Midbrain (tissue), 1 donor: ENCODE measurements at places on chromosomes 2 and 18.

DNA sequence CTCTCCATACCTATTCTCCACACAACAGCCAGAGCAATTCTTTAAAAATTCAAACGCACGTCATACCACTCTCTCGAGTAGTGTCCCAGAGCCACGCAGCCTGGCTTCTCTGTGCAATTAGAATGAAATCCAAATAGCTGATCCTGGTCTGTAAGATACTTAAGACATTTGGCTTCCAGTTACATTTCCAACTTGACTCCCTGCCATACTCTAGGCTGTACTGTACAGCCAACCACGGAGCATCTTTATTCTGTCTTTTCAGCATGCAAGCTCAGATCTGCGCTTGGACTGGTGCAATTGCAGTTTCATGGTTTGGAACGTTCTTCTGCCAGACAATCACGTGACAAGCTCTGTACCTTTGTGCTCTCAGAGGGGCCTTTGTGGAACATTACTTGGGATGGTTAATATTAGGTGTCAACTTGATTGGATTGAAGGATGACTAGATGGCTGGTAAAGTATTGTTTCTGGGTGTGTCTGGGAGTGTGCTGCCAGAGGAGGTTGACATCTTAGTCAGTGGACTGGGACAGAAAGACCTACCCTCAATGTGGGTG lies 325.6 kb downstream of the SOX11 start:
- no peak for DNase-seq

GRCh38 chr2:48983551-48983950 lies 170.8 kb downstream of the FSHR start:
- no peak for DNase-seq

- DNase-seq = no peak
Measured at GRCh38 chr18:6269660-6270332, 144.9 kb downstream of the L3MBTL4 start.

DNA sequence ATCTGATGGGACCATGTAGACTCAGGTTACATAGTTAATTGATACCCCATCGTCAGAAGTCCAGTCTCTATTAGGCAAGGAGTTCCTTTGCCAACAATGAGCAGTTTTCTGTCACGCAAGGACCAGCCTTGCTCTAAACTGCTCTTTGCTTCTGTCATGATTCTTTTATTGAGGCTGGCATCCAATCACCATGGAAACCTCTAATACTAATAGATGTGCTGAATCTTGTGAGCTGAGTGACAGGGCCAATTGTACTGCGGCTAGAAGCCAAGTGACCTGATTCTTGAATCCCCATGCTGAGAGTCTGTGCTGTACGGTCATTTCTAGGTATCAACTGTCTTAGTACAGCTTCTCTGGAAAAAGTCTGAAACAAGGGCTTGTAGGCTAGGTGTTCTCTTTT lies 395.6 kb downstream of the RND3 start:
- DNase-seq = no peak

- no peak for DNase-seq
Measured at GRCh38 chr18:79930020-79930642, 21.3 kb downstream of the SLC66A2 start.

- no peak for DNase-seq
Measured at GRCh38 chr18:21298351-21298750, 56.3 kb downstream of the GREB1L start.

GRCh38 chr2:140597836-140598235 lies 1533.0 kb downstream of the LRP1B start:
- no peak for DNase-seq

GRCh38 chr2:66701251-66701650 lies 266.3 kb downstream of the MEIS1 start:
- DNase-seq = no peak

GRCh38 chr2:156116113-156116512 lies 216.4 kb downstream of the NR4A2 start:
- no peak for DNase-seq

DNA sequence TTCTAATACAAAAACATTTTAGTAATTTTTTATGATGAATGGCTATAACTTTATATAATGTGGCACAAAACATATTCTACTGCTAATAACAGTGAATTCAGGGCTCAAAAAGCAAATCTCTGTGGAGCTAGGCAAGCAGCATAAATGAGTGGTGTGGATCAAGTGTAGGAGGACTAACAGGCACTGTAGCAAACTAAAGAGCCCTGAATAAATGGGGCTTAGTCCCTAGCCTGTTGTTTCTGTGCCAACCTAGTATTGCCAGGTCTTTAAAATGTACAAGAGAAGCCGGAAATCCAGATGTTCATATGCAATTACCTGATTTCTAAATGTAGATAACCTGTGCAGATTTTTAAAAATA lies 18.5 kb downstream of the REL start:
- DNase-seq = no peak

DNA sequence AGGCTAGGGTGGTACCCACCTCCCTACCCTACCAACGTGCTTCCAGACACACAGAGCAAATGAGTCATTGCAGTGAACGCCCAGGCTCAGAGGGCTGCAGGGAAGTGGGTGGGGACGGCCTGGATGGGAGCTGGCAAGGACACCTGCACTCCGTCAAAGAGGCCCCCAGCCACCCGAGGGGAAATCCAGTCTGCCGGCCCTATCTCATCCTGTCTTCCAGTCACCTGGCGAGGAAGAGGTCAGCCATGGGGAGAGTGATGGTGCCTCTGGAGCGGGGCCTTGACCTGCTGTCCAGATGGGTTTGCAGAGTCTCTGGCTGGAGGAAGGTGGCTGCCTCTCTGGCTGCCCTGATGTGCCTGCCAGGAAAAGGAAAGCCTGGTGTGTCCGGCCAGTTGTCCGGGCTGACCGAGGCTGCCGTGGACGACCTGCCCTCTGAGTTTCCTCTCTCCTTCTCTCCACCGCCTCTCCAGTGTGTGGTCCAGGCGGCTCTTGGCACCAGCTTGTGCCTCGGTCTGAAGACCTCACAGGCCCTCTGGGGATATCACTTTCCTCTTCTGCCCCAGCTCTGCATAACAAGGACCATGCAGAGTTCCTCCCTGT lies 209.7 kb upstream of the COPS8 start:
- DNase-seq = no peak

DNA sequence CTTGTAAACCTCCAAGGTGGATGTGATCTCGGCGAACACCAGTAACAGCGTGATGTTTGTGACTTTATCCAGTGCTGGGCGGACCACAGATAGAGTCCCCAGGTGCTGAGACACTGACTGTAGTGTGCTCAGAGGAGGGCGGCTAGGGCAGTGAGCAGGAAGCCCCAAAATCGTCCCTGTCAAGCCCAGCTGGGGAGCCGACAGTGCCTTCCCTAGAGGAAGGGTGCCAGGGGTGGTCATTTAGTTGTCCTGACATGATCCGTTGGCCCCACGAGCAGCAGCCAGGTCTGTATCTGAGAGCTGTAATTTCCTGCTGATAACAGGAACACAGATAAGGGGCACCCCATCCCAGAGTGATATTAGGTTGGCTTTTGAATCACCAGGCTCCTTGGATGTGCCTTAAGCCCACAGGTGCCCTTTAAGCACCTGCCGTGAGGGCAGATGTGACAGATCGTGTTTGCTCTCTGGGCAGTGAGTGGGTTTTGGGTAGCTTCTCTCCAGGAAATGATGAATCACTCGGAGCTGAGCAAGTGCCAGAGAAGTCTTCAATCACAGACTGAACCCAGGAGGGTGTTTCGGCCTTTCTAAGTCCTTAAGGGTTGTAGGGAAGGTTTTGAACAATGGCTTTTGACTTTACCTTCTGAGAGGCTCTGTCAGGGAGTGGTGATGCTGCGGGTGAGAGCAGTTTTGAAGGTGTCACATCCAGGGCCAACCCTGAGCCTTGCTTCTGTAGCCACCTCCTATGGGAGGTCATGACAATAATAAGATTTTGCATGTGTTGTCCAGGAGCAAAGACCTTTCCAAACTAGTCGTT lies 7.7 kb downstream of the LPIN1 start:
- DNase-seq = no peak

- DNase-seq = no peak
Measured at GRCh38 chr18:5893956-5894610, 1.2 kb downstream of the TMEM200C start.

- no peak for DNase-seq
Measured at GRCh38 chr18:59605633-59606192, 91.5 kb downstream of the CCBE1 start.

DNA sequence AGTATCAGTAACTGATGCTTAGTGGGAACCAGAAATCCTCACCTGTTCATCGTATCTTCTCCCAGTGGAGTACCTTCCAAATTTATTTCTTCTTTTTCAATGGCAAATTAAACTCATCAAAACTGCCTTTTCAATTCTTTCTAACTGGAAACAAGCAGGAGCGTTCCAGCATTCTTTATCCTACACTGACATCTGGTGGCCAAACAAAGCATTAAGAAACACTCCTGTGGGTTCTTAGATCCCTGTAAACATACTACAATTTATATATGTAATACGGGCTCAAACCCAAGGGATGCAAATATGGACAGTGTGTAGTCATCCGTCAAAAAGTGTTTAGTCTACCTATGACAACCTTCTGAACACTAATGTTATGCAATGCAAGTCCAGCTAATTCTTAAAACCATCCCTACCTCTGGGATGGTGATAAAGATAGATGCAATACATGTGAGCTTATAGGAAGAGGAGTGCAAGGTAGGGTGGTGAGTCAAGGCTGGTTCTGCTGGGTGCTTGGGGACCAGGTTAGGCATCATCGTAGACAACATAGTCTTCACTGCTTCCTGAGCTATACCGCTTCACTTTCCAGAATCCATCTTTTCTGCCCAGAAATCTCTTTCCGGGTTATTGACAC lies 375.0 kb downstream of the CTNNA2 start:
- peak; percentile 72 for DNase-seq

GRCh38 chr2:205651719-205652118 lies 30.6 kb upstream of the NRP2 start:
- DNase-seq = no peak

- no peak for DNase-seq
Measured at GRCh38 chr2:191573216-191573615, 104.7 kb upstream of the NABP1 start.

DNA sequence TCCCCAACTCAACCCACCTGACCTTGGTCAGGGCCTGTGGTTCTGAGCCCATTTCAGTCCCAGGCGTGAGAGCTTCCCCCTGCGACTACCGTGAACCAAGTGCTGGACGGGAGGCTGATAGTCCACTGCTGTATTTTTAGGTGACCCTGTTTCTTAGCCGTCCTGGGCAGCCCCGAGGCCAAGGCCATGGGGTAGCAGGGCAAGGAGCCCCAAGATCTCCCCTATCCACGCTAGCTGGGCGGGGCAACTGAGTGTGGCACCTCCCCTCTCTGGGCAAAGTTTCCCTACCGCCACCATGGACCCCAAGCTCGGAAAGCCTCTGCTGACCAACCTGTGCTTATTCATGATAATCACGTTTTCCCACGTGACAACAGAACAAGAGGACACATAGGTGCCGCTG lies 583 bp upstream of the KLHL30 start:
- no peak for DNase-seq

DNA sequence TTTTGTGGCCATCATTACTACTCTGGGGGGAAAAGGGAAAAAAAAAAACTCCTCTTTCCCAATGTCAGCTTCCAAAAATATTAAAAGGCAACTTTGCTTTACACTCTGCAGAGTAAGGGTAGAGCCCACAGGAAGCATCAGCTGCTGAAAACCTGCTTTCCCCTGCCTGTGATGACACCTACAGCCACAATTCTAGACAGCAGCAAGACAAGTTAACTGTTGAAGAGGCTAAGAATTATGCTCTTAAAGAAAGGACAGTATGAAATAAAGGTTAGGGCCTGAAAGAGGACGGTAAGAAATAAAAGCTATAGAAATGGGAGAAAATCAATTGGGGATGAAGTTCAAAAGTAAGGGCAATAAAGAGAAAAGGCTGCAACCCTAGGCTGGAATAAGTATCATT lies 3.0 kb downstream of the PDE11A start:
- DNase-seq = no peak

- no peak for DNase-seq
Measured at GRCh38 chr2:217279140-217279539, 419.3 kb upstream of the TNP1 start.

DNA sequence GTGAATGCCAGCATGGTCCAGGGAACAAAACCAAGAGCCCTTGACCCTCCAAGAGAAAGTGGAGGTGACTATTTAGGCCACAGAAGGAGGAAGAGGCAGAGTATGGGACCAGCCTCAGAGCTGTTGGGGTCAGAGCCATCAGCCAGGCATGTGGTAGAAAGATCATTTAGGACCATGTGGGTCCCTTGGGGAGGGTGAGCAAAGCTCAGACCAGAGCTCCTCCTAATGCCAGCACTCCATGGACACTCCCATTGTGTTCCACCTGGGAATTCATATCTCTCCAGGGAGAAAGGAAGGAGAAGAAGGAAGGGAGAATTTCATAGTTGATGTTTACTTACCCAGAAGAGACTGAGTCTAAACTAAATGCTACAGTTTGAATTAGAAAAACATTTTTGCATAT lies 73.2 kb downstream of the CYBRD1 start:
- no peak for DNase-seq

DNA sequence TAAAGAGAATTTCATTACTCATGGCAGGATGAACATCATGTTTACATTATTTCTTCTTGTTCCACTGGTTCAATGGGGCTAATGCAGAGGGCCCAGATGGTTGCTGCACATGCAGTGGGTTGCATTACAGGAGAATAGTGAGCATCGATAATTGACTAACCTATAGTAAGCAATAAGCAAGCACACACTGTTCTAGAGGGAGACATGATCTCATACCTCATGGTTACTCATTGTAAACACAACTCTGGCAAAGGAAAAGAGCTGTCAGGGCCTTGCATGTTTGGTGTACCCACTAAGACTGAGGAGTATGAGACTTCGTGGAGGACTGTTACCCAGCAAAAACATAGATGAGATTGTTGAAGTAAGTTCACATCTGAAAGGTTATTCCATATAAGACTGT lies 885.6 kb upstream of the VRK2 start:
- DNase-seq = no peak

GRCh38 chr2:239073270-239073669 lies 225.4 kb downstream of the TWIST2 start:
- no peak for DNase-seq

DNA sequence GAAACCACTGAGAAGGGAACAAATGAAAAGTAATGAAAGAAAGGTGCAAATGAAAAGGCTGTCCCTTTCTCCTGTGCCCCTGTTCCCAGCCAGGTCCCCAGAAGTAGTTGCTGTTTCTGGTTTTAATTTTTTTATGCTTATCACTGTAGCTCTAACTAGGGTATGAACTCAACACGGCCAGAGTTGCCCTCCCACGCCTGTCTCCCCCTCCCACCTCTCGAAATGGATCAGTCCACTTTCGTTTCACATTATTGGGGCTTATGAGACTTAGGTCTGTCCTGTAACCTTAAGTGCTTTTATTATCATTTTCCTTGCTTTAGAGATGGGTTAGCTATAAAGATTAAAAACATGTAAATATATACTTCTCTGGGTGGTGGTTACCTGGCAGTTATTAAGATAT lies 8.6 kb downstream of the RBFA start:
- DNase-seq = no peak

GRCh38 chr2:95269036-95269680 lies 5.1 kb upstream of the PROM2 start:
- no peak for DNase-seq

DNA sequence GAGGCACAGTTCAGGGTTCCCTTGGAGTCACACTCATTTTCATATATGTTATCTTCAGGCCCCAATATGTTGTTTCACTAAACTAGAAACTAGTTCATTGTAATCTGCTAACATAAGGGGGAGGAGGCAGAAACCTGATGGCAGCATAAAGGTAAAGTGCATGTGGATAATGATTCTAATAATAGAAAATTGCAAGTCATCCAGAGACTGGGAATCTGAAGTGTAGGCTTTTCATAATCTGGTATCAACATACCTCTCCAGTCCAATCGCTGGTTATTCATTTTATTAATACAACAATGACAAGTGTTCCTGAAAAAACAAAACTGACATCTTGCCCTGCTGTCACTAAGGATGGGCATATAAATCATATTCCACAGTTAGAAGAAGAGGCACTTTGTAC lies 326.3 kb upstream of the ZNF804A start:
- DNase-seq = no peak
